Psoas muscle (tissue), 8 donors: ENCODE measurements at places on chromosomes 7 and 10. TPM values are rescaled to one million over a fixed set of nuclear protein-coding genes. Genes with fewer than 3 reads are reported as not detected.

Gene CPXM2
- 0.78 TPM for polyA plus RNA-seq

Gene KCNH2
- 0.18 TPM for polyA plus RNA-seq

Gene PLAC9
- 9.5 TPM for polyA plus RNA-seq

GRCh38 chr10:100485801-100486495 is 23.1 kb downstream of the WNT8B start:
- DNase-seq = no peak

DNA sequence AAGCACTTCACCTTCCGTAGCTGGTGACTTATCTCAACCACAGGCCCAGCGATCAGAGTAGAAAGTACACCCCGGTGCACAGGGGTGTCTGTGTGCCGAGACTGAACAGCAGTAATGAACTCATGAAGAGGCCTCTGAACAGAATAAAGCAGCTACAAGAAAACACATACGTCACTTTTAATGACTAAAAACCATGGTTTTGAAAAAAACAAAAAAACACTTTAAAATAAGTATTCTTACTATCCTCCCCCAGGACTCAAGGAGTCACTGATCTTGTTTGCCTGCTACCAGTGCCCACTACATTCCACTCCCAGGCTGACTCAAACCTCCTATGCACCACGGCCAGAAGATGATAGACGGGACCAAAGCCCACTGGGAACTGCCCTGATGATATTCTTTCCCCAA is 53.8 kb downstream of the NCAPG2 start:
- DNase-seq = no peak
